Upper lobe of left lung (tissue), 6 donors: ENCODE measurements at places on chromosomes 3 and 15. TPM values are rescaled to one million over a fixed set of nuclear protein-coding genes. Genes with fewer than 3 reads are reported as not detected.

The GOLGA6L26 gene
- total RNA-seq, result not detected

The CFAP92 gene
- total RNA-seq, result 21.3 TPM

The SOX14 gene
- not detected for total RNA-seq

The LOXL1 gene
- total RNA-seq, result 6.0 TPM

The TM4SF1 gene
- 116 TPM for total RNA-seq

The TMEM207 gene
- not detected for total RNA-seq

GRCh38 chr3:129602309-129602708 lies 4.2 kb downstream of the PLXND1 start:
- H3K27me3 ChIP-seq, result no peaks in the 10 kb centered on the region
- H3K27ac ChIP-seq, result peak overlapping the region; percentile 95
- no peaks in the 10 kb centered on the region for H3K36me3 ChIP-seq
- peak; percentile 68 for DNase-seq

DNA sequence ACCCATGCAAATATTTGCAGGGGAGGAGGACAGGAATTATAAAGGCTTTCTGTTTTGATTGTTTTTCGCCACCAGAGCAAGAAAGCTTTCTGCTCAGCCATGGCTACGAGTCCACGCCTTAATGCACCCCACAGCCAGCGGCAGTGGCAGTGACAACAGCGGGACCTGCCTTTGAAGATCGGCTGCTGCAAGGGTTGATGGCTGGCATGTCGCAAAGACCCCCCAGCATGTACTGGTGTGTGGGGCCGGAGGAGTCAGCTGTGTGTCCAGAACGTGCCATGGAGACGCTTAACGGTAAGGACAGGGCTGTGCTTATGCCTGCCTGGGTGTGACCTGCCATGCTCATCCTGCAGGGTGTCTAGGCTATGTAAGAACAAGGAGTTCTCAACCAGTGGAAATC lies 5.3 kb downstream of the LRRK1 start:
- no peak for DNase-seq
- no peaks in the 10 kb centered on the region for H3K36me3 ChIP-seq
- peaks cover 10% of the 10 kb centered on the region for H3K4me1 ChIP-seq
- H3K27ac ChIP-seq, result no peak overlapping the region
- no peak overlapping the region for H3K4me3 ChIP-seq
- H3K27me3 ChIP-seq, result no peaks in the 10 kb centered on the region

DNA sequence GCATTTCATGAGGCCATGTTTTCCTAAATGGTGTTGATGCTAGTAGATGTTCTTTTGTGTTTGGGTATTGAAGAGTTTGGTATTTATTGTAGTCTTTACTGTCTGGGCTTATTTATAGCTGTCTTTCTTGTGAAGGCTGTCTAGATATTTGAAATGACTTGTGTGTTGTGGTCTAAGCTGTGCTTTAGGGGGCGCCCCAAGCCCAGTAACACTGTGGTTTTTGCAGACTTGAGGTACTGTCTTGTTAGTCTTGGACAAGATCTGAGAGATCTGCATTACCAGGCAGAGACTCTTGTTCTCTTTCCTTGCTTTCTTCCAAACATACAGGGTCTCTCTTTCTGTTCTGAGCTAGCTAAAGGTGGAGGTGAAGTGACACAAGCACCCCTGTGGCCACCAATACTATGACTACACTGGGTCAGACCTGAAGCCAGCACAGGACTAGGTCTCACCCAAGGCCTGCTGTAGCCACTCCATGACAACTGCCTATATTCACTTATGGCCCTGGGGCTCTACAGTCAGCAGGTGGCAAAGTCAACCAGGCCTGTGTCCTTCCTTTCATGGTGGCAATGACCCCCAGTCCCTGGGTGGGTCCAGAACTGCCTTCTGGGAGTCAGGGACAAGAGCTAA lies 152.1 kb upstream of the TBC1D5 start:
- H3K36me3 ChIP-seq, result no peaks in the 10 kb centered on the region
- DNase-seq, result peak; percentile 25
- H3K27ac ChIP-seq, result no peak overlapping the region

DNA sequence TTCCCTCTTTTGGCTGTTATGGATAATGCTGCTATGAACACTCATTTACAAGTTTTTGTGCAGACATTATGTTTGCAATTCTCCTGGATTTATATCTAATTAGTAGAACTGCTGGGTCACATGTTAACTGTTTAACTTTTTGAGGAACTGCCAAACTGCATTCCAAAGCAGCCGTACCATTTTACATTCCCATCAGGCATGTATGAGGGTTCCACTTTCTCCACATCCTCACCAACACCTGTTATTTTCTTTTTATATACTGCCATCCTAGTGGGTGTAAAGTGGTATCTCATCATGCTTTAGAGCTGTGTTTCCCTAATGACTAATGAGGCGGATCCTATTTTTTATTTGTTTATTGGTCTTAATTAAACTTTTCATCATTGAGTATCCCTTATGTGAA lies 9.2 kb downstream of the KPNA4 start:
- no peak for DNase-seq
- H3K27me3 ChIP-seq, result no peaks in the 10 kb centered on the region
- H3K36me3 ChIP-seq, result no peaks in the 10 kb centered on the region

DNA sequence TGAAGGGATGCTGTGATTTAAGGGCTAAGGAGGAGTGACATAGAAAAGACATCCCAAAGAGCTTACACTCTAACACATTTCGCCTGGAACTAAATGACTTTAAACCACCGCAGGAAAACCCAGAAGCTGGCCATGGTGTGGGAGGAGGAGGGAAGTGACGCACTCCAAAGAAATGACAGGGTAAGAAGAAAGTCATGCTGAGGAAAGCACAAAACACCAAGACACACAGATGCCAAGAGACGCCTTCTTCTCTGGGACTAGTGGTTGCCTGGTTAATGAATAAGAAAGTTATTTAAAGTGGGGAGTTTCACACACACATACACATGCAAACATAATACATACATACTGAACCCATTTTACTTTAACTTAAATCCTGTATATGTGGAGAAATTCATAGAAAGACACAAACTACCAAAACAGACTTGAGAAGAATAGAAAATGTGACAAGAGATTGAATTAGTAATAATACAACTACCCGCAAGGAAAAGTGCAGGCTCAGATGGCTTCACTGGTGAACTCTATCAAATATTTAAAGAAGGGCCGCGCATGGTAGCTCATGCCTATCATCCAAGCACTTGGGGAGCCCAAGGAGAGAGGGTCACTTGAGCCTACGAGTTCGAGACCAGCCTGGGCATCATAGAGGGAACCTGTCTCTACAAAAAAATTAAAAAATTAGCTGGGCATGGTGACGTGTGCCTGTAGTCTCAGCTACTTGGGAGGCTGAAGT lies 125.5 kb downstream of the NSMCE3 start:
- no peak overlapping the region for H3K4me3 ChIP-seq
- no peak for DNase-seq
- H3K36me3 ChIP-seq, result no peaks in the 10 kb centered on the region

- no peaks in the 10 kb centered on the region for H3K36me3 ChIP-seq
- no peak overlapping the region for H3K4me3 ChIP-seq
- H3K27ac ChIP-seq, result no peak overlapping the region
- H3K27me3 ChIP-seq, result no peaks in the 10 kb centered on the region
- H3K4me1 ChIP-seq, result peaks cover 48% of the 10 kb centered on the region
These were observed 72.6 kb downstream of the TRAK1 start for GRCh38 chr3:42163622-42164244.

- H3K27ac ChIP-seq, result no peak overlapping the region
- H3K36me3 ChIP-seq, result no peaks in the 10 kb centered on the region
- no peaks in the 10 kb centered on the region for H3K27me3 ChIP-seq
- DNase-seq, result no peak
- no peak overlapping the region for H3K4me3 ChIP-seq
These were observed 39.6 kb downstream of the MAP3K13 start for GRCh38 chr3:185402561-185402960.
